ENCODE measurements at places on chromosomes 11 and 22.

- DNase-seq = peak; percentile 70
These were observed 902 bp downstream of the RASGRP2 start for GRCh38 chr11:64742889-64743590.

- DNase-seq = no peak
These were observed 5.9 kb downstream of the RANGAP1 start for GRCh38 chr22:41280065-41280464.

DNA sequence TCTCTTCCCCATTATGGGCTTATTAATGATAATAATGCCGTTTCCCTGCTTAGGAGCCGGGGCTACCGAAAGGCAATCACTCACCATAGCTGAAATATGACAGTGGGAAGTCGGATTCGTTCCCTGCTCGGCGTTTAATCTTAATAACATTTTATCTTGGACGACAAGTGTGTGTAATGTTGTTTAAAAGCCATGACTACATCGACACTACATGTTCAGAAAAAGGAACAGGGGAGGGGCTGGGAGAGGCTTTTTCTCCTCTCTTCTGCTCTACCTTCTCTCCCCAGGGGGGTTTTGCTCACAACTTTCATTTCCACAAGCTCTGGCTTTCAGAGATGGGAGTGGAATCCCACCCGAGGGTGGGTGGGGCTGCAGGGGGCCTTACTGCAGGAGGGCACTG lies 105.5 kb downstream of the DSCAML1 start:
- DNase-seq = no peak

- DNase-seq = no peak
These were observed 30.8 kb downstream of the SYTL2 start for GRCh38 chr11:85779956-85780640.

GRCh38 chr11:34680206-34680605 lies 59.3 kb downstream of the EHF start:
- DNase-seq = no peak

DNA sequence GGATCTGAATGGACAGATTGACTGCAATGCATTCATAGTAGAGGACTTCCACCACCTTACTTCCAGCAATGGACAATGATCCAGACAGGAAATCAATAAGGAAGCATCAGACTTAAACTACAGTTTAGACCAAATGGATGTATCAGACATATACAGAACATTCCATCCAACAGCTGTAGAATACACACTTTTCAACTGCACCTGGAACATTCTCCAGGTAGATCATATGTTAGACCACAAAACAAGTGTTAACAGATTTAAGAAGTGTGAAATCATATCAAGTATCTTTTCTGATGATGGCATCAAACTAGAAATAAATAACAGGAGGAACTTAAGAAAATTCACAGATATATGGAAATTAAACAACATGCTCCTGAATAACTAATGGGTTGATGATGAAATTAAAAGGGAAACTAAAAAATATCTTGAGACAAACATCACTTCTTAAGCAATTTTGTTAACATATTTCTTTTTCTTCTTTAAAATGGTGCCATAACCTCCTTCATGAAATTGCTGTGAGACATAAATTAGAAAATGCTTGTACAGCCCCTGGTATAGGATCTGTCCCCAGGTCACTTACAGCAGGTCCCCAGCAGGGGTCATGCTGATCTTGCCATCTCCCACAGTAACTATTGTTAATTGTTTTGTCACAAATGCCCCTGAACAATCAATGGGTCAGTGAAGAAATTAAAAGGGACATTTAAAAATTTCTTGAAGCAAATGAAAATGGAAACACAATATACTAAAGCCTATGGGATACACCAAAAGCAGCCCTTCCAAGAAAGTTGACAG lies 100.0 kb upstream of the OR4B1 start:
- DNase-seq = no peak

DNA sequence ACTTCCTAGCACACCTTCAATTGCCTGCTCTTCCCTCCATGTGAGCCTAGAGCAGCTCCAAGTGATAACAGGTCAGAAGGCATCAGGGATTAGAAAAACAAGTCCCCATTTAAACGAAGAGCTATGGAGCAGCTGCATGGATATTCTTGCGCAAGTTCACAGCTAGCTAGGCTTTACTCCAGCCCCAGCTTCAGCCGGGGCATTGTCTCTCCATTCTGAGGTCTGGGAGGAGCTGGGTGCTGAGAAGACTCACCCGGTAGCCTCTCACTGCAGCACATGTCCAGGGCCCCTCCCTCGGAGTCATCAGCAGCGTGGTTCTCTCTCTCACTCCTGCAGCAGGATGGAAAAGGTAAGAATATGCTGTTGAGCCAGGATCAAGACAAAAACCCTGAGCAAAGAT lies 26.0 kb downstream of the PTPN5 start:
- no peak for DNase-seq

- DNase-seq = no peak
These were observed 36.3 kb downstream of the ASRGL1 start for GRCh38 chr11:62373464-62374119.

DNA sequence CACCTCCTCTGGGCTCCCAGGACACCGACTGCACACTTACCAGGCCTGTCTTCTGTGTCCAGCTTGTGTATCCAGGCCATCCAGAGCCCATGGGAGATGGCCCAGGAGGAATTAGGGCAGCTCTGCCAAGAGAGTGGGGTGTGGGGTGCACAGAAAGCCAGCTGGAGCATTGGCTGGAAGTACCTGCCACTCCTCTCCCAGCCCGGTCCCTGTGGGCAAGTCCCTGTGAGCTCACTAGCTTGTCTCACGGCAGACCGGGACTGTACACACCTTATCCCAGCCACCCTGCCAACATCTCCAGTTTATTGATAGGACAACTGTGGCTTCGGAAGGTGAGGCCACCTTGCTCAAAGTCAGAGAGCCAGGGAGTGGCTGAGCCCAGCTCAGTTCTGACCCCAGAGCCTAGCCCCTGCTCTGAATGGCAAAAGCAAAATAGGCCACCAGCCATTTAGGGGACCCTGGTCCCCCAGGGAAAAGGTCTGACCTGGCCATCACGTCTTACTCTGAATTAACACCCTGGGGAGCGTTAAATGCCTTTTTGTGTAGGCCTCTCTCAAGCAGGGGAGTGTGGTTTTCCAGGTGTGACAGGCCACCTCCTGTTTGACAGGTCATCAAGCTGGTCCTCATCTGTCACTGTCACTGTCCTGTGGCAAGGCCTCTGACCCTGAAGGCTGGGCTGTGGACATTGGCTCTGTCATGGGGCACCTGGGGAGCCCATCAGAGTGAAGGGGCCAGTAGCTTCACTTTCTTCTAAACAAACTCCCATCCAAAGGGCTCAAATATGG lies 15.1 kb downstream of the UQCR10 start:
- DNase-seq = no peak

Measured in CD4-positive, alpha-beta T cell treated with Interleukin-4 for 1 hour (primary cell).